ENCODE measurements at places on chromosomes 5 and 9.

DNA sequence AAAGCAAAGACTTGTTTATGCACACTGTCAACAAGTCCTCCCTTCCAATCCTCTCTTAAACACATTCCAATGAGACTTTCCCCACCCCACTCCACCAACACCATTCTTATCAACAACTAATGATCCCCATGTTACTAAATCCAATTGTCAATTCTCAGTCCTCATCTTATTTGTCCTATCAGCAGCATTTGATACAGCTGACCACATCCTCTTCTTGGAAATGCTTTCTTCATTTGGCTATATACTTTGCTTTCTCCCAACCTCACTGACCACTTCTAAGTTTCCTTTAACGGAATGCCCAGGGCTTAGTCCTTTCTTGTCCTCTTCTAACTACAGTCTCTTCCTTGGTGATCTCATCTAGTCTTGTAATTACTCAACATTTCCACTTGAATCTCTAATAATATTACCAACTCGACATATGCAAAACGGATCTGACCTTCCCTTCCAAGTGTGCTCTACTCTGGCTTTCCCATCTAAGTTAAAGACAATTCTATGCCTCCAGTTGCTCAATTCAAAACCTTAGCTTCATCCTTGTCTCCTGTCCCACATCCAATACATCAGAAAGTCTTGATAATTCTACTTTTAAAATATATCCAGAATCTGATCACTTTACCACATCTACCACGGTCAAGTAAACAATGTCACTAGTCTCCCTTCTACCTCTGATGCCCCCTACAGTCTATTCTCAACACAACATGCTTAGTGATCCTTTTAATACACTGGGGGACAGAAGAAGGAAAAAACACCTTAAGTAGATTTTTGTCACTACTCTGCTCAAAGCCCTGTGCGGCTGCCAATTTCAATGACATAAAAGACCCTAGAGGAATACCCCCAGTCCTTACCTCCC is 25.5 kb downstream of the AGTPBP1 start:
- no peak for DNase-seq

DNA sequence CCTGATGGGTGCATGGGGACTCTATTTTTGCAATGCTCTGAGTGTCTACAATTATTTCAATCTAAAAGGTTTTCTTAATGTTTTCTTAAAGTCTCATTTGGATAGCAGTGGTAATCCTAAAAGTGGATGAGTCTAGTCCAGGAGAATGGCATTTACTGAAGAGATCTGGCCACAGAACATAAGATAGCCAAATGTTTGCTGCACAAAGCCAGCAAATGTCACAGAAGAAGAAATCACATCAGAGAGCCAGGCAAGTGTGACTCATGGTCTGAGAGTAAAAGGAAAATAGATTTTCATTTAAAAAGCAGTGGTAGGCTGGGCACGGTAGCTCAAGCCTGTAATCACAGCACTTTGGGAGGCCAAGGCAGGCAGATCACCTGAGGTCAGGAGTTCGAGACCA is 352.7 kb upstream of the GRAMD2B start:
- peak; percentile 63 for DNase-seq

DNA sequence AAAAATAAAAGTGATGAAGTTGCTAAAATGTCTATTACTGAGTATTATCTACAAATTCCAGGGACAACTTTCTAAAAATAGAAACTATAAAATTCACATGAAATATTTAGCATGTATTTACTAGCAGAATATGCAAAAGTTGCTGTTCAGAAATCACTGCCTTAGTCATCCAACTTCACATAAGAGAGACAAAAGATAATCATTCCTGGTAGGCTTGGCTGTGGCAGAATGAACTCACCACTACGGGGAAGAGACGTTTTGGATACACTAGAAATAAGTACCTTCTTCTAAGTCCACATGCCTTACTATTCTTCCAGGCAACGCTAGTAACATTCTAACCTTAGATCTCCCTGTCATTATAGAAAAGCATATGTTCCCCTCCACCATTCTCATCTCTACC is 272.2 kb downstream of the BNC2 start:
- DNase-seq: no peak

- no peak for DNase-seq
Measured at GRCh38 chr5:39478863-39479262, 54.1 kb upstream of the DAB2 start.

DNA sequence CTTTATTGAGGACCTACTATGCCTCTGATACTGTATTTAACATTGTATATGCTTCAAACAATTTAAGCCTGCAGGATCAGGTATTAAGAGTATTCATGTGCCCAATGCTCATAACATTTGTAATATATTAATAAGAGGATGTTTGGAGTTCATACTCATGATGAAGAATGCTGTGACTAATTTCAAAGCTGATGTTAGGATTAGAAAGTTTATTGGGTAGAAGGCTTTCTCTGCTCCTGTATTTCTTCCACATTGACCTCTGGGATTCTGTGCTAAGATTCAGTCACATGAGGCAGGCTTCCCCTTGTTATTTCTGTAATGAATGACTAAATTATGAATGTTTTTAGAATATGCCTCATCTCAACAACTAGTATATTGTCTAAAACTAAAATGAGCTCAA is 456.4 kb downstream of the NFIB start:
- peak; percentile 11 for DNase-seq
